ENCODE measurements at places on chromosomes 13 and 19.
A peak's percentile ranks its signal among the peaks of the same experiment; 100 is the strongest.

DNA sequence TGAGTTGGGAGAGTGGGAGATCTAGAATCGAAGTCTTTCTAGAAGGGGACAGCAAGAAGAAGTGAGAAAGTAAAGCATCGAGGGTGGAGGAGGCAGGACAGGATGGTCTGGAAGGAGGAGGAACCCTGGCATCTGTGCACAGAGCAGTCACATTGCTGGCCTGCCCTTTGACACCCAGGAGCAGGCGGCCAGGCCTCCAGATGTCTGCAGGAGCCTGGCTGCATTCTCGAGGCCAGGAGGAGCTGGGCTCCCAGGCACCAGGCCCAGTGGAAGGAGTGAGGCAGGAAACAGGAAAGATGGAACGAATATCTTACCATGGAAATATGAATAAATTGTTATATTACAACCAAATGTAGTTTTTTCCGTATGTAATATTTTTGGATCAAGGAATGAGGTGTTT lies 27.7 kb upstream of the ARGLU1 start:
- DNase-seq = no peak

DNA sequence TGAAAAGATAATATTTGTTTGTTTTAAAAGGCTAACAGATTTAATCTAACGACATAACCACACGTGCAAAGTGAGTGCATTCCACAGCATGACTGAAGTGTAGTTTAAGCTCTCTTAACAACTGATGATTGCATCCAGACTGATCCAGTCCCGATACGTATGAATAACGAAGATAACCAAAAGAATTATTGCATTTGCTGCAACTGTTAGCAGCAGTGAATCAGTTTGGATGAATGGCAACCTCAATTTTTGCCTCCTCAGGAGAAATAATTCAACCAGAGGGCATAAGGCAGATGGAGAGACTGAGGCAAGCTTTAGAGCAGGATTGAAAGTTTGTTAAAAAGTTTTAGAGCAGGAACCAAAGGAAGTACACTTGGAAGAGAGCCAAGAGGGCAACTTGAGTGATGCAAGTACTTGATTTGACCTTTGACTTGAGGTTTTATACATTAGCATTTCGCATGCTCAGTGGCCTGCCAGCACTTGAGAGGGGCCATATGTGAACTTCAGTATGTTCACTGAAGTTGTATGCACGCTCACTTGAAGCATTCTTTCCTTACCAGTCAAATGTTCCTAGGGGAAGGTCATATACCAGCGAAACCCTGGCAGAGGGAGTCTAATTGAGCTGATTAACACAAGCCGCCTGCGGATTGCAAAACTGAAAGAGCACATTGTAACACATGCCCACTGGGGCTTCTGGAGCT lies 835.0 kb upstream of the PCDH20 start:
- no peak for DNase-seq

- DNase-seq = peak; percentile 73
Observed at GRCh38 chr19:13195678-13196077, 45.5 kb downstream of the IER2 start.

DNA sequence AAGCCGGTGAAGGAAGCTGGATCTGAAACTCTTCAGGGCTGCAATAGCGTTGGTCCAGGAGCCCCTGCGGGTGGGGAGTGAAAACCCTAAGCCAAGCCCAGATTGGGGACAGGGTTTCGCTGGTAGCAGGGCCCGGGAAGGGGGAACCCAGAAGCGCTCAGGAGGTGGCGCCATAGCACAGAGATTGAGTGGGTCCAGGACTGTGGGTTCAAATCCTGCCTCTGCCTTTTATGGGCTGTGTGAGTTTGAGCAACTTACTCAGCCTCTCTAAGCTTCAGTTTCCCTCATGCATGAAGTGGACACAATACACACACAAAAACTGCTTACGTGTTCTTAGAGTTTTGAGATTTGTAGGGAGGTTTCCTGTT lies 8.3 kb upstream of the SYCN start:
- no peak for DNase-seq

DNA sequence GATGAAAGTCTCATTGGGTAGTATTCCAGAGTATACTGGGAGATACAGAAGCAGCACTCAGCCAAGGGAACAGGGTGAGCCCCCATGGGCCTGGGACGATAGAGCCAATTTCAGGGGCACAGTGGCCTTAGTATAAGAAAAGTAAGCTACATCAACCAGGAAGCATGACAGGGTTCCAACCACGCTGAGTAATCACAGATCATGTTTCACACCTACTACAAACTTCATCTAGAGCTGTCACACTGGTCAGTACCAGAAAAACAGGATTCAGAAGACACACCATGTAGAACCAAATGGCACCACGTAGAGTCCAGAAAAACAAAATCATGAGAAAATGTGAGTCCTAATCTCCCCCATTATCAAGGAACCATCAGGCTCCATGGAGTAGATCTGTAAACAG lies 1292.4 kb upstream of the MIR17HG start:
- DNase-seq = no peak

DNA sequence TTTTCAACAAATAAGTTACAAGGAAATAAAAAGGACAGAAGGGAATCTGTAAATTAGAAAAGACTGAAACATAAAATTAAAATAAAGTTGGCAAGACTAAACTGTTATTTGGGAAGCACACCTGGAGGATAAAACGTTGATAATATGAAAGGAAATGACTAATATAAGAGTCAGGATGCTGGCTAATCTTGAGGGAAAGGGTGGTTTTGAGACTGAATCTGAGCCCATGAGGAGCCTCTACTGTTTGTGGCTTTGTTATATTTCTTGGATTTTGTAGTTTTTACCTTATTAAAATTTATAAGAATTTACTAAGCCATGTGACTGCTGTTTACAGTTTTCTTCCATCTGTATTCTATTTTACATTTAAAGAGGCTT lies 718.0 kb upstream of the SPRY2 start:
- no peak for DNase-seq

DNA sequence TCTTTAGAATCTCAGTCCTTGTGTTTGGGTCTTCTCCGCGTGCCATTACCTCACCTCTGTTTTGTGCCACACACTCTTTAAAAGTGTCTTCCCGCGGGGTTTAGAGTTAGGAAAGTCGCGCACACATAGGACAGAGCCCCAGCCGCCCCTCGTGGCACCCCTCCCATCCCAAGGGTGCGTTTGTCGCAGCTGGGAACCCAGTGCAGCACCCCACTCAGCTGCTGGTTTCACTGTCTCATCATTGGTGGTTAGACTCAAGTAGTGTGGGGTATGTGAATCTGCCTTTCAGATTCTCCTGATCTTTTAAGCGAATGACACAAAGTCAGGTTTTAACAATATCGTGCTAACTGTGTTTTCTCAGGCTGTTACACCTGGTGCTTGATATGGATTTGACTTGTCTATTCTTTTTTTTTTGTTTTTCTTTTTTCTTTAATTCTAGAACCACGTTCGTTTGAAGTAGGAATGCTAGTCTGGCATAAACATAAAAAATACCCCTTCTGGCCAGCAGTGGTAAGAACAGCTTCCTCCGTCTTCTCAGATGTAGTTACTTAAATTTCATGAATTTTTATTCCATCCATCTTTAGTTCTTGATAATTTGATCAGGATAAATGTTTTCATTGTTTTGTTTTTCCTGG lies 19.5 kb upstream of the NDUFS7 start:
- DNase-seq = no peak

DNA sequence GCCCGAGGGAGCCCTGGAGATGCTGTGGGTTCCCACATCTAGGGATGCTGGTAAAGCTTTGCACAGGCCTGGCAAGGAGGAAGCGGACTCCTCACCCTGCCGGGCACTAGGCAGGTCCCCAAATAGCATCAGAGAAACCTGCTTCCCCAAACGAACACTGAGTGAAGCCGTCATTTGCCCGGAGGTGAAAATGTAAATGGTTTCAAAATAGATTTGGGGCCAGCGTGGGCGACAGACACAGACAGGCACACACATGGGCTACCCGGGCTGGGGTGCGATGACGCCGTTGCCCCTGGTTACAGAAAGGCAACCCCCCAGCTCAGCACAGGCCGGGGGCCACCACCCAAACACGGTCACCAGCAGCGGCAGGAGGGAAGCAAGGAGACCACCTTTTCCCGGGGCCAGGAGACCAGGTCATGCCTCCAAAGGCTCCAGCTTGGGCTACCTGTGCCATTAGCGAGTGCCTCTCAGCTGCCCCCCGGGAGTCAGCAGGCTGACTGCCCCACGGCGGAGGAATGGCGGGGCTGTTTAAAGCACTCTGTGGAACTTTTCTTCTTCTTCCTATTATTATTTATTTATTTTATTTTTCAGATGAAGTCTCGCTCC lies 47.5 kb upstream of the NDUFS7 start:
- no peak for DNase-seq

DNA sequence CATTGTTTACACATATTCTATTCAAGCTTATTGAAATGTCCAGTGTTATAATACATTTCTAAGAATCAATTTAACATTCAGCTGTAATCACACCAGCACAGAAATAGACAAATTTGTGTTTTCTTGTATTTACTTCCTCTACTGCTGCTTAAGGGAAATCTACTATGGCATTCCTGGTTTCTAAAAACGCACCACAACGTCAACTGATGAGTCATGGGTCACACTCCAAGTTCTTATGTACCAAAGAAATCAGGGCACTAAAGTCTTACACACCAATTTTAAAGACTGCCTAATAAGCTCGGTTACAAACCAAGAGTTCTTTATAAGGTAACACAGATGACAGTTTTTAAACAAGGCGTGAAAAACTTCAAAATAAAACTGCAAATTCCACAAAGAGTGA lies 13.2 kb downstream of the LNX2 start:
- no peak for DNase-seq

DNA sequence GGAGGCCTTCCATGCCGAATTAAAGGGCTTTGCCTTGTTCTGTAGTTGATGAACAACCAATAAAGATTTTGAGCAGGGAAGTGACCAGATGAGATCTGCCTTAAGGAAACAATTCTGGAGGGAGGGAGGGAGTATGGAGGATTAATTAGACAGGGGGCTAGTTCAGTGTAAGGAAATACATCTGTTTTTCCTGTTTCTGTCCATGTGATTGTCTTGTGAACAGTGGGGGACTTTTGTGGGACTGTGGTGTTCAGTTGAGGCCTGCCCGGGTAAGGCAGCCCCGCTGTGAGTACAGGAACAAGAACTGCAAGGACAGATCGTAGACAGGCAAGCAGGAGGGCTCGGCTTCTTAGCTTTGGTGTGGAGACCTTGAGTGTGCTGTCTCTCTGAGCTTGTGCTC lies 59.0 kb downstream of the DGKH start:
- no peak for DNase-seq

DNA sequence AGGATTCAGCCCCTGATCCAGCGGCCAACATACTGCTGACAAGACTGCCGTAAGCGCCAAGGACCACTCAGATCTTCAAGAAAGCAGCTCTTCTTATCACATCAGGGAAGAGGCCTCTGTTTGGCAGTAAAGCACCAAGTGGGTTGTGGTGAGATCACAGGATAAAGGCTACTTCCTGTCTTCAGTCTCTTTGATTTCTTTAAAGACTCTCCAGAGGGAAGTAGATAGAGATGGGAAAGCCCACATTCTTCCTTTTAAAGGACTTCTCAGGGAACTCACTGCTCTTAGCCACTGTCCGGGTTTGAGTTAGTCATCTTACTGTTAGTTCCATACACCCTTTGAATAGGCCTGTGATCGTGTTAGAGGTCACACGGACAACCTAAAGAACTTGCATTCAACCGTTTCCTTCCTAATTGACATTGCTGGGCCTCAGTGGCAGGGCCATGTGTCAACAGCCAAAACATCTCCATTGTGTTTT lies 47.2 kb upstream of the POMP start:
- DNase-seq = no peak

- DNase-seq = no peak
Observed at GRCh38 chr19:38148337-38148736, 75.7 kb downstream of the DPF1 start.

DNA sequence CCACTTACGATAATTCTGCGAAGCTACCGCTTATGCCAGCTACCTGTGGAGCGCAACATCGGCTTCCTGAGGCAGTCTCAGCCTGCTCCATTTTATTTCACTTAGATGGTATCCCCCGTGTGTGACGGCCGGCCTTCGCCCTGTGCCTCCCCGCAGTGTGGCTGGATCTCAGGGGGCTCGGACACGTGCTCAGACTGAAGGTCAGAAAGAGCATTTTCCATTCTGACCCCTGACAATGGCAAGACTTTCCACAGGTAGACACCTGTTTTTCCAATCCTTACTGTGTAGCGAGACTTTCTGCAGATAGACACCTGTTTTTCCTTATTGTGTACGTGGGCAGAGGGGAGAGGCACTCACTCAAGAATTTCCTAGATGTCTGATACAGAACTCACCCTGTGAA lies 52.7 kb downstream of the ATP11A start:
- no peak for DNase-seq

- no peak for DNase-seq
Observed at GRCh38 chr13:43245374-43245964, 222.1 kb downstream of the DNAJC15 start.

- no peak for DNase-seq
Observed at GRCh38 chr13:51148952-51149573, 38.0 kb upstream of the C13orf42 start.

DNA sequence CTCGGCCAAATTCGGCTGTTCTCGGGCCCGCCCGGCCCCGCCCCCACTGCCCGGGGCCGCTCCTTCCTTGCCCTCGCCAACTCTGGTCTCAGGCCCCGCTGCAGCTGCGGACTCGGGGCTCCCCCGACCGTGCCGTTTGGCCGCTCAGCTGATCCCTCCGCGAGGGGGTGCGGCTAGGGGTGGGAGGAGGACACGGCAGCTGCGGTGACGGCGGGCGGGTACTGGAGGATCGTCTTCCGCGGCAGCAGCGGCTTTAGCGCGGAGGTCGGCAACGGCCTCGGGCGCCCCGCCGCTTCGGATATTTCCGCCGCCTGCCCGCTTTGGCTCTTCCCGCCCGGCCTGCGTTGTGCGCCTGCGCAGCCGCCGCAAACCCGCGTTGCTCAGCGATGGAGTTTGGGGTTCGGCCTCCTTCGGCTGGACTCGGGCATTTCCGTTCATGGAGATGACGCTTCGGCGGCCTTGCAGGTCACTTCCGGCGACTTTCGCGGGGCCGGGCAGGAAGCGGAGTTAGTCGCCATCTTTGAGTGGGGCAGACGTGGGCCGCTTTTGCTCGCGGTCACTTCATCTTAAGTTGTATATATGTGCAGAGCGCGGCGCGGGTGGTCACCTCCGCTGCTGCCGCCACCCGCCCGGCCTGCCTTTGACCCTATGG lies 338 bp upstream of the UBE2M start:
- peak; percentile 86 for DNase-seq

GRCh38 chr19:37572203-37572602 lies 22.4 kb downstream of the ZNF571 start:
- DNase-seq = no peak

DNA sequence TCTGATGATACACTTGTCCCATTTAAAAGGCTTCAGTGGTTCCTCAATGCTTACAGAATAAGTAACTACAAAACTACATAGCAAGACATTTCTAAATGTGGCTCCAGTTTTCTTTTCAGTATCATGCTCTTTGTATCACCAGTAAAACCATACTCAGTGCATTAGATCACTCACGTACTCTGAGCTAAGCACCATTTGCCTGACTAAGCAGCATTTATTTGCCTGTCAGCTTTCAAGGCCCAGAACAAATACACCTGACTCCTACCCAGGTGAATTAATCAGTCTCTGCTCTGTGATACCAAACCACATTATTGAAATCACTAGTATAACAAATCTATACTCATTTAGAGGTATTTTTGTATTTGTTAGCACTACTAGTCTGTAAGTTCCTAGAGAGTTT lies 47.4 kb upstream of the PCDH20 start:
- DNase-seq = no peak

GRCh38 chr19:11067356-11068113 lies 21.7 kb upstream of the LDLR start:
- DNase-seq = no peak
